ENCODE measurements at places on chromosomes 5 and 9. TPM values are rescaled to one million over a fixed set of nuclear protein-coding genes. Genes with fewer than 3 reads are reported as not detected.

DDX4 gene
- not detected for total RNA-seq

C1QTNF2 gene
- total RNA-seq = 0.32 TPM

FBP2 gene
- not detected for total RNA-seq

RASGEF1C gene
- total RNA-seq = not detected

ADAMTSL1 gene
- 531 TPM for total RNA-seq

NIPAL4 gene
- 0.14 TPM for total RNA-seq

CKMT2 gene
- total RNA-seq = 3.3 TPM

ATG12 gene
- 78.4 TPM for total RNA-seq

SCGB3A2 gene
- not detected for total RNA-seq

CTNND2 gene
- under 0.01 TPM for total RNA-seq

RETREG1 gene
- 1.2 TPM for total RNA-seq

PCDHGA8 gene
- 2.8 TPM for total RNA-seq

ANKH gene
- 26.1 TPM for total RNA-seq

HMCN2 gene
- 0.05 TPM for total RNA-seq

BARHL1 gene
- total RNA-seq = not detected

GBGT1 gene
- 6.9 TPM for total RNA-seq

MCIDAS gene
- not detected for total RNA-seq

SPATA6L gene
- 0.18 TPM for total RNA-seq

RASEF gene
- 0.28 TPM for total RNA-seq

SPRY4 gene
- 11.3 TPM for total RNA-seq

PCDHA11 gene
- 0.18 TPM for total RNA-seq

LCN15 gene
- total RNA-seq = not detected

DMGDH gene
- total RNA-seq = 0.30 TPM

SPINK4 gene
- not detected for total RNA-seq

GRIN3A gene
- not detected for total RNA-seq

SPATA9 gene
- 0.46 TPM for total RNA-seq

ITGA1 gene
- 107 TPM for total RNA-seq

AJM1 gene
- total RNA-seq = 2.1 TPM

PTGDS gene
- total RNA-seq = 21.4 TPM
